NCI-H1105 (cell line): ENCODE measurements at places on chromosomes 12 and 14.

DNA sequence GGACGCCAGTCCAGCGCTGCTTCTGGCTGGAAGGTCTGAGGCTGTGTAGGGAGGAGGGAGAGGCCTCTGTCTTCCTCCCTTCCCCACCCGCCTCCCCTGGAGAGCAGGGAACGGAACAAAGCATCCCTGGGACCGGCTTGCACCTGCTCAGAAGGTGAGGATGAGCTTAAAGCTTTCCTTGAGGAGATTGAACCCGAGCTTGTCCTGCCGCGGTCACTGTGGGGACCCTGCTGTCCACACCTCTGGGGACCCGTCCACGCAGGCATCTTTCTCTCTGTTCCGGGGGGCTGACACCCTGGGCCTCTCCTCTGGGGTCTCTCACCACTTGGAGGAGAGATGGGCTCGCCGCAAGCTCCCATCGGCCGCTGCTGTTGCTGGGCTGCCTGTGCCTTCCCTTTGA lies 33.2 kb upstream of the SFSWAP start:
- DNase-seq = no peak

- DNase-seq = no peak
Observed at GRCh38 chr12:95805864-95806671, 15.5 kb upstream of the NTN4 start.

DNA sequence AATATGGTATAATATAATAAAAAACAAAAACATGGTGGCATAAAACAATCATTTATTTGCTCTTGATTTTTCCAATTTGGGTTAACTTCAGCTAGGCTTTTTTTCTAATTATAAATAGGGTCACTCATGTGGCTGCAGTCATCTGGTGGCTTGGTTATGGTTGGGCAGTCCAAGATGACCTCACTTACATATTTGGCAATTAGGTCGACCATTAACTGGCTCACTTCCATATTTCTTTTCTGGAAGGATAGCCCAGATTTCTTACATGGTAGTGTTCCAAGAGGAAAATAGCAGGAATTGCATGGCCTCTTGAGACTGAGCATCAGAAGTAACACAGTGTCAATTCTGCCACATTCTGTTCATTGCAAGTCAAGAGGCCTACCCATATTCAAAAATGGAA lies 153.4 kb downstream of the FUT8 start:
- DNase-seq = no peak

- no peak for DNase-seq
Observed at GRCh38 chr12:19963972-19964371, 404.4 kb upstream of the PDE3A start.
